ENCODE measurements at places on chromosomes 5 and 9. TPM values are rescaled to one million over a fixed set of nuclear protein-coding genes. Genes with fewer than 3 reads are reported as not detected.

The PCDHB4 gene
- under 0.01 TPM for total RNA-seq

- DNase-seq = no peak
Measured at GRCh38 chr5:6551287-6551954, 81.4 kb downstream of the NSUN2 start.

GRCh38 chr5:113161806-113162205 lies 185.2 kb downstream of the DCP2 start:
- no peak for DNase-seq

DNA sequence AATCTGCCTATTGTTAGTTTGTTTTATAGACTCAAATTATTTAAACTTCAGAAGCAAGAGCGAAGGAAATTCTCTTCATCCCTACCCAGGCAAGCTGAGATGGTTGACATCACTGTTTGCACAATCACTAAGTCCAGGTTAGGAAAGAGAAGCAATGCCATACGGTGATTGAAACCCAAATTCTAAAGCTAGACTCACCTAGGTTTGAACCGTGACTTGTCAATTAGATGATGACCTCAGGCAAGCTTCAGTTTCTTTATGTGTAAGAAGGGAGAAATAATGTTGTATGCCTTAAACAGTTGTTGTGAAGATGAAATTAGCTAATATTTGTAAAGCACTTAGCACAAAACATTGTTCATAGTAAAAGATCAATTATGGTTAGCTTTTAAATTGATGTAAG lies 96.5 kb upstream of the ANKRD55 start:
- no peak for DNase-seq

- DNase-seq = no peak
Measured at GRCh38 chr9:137458194-137459151, 661 bp downstream of the NSMF start.

GRCh38 chr5:2491846-2492245 lies 259.6 kb downstream of the IRX2 start:
- DNase-seq = no peak

GRCh38 chr9:130846487-130847305 lies 11.6 kb downstream of the ABL1 start:
- peak; percentile 65 for DNase-seq

All from fibroblast of villous mesenchyme (primary cell).